ENCODE measurements at places on chromosomes 1 and 21.

DNA sequence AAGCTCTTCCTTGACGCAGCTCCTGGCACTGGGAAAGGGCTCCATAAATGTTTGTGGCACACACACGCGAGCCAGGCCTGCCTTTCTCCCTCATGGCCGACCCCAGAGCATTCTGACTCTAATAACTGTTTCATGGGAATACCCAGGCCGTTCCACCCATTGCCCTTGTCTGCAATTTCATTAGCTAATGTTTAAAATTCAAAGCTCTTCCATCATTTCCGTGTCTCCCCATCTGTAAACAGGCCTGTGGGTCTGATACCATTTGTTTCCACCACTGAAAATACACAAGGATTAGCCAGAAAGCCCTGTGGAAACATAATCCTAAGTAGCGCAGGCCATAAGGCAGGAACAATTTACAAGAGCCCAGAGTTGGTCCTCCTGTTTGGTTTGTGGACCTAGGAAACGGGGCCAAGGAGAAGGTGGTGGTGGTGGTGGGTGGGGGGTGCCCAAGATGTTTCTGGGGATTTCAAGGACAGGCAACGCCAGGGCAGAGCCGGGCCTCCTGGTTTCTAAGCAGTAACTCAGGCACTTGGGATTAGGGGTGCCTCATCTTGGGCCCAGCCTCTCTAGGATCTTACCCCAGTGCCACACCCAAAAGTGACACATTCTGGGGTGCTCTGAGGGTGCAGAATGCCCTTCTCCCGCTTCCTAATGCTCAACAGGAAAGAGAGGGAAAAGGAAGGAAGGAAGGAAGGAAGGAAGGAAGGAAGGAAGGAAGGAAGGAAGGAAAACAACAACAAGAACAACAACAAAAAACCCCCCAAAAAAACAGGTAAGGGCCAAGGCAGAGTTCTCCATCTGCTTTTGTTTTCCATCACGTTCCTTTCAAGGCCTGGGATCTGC, 79.4 kb downstream of the SSBP3 start:
- no peak for DNase-seq

- no peak for DNase-seq
These were observed 312.7 kb upstream of the C1orf87 start for GRCh38 chr1:60386249-60386648.

DNA sequence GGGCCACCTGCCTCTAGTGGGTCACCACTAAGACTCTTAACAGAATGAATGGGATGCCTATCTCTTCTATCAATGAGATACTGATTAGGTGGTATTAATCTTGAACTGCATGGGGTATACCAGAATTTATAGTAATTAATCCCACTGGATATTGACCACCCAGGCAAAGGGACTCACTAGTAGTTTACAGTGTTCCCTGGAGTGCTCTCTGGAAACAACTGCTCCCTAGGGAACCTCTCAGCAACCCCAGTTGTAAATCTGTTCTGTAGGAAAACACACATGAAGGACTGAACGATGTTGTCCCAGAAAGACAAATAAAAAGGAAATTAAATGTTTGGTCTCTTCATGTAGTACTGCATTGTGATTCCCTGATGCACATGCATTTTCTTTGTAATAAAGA, 430.5 kb downstream of the HLX start:
- DNase-seq = no peak

DNA sequence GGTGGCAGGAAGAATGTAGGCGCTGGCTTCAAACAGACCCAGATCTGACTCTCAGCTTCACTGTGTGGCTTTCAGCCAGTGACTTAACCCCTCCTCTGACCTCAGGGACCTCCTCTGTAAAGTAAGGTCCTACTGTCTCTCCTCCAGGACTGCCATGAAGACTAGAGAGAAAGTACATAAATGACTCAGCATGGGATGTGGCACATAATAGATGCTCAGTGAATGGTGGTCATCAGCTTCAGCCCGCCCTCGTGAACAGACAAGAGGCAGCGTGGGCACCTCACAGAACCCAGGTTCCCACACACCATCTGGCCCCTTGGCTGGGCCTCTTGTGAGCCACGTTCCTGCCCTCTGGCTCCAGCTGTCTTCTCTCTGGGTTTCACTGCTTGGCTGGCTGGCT, 126.0 kb downstream of the SYF2 start:
- DNase-seq = no peak

DNA sequence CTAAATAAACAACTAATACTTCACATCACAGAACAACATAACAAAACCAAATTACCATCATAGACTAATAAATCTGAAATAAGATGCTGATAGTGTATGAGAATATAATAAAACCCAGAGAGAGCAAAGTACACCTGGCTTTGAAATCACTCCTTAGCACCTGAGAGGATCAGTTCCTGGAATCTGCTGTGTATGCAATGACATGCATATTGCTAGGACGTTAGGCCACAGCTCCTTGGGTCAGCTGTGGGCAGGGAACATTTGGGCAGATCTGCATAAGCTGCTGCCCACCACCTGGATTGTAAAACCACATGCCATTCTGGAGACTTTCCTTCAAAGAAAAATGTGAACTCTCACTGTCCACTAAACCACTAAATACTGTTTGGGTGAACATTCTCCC, 81.1 kb downstream of the NR5A2 start:
- no peak for DNase-seq

DNA sequence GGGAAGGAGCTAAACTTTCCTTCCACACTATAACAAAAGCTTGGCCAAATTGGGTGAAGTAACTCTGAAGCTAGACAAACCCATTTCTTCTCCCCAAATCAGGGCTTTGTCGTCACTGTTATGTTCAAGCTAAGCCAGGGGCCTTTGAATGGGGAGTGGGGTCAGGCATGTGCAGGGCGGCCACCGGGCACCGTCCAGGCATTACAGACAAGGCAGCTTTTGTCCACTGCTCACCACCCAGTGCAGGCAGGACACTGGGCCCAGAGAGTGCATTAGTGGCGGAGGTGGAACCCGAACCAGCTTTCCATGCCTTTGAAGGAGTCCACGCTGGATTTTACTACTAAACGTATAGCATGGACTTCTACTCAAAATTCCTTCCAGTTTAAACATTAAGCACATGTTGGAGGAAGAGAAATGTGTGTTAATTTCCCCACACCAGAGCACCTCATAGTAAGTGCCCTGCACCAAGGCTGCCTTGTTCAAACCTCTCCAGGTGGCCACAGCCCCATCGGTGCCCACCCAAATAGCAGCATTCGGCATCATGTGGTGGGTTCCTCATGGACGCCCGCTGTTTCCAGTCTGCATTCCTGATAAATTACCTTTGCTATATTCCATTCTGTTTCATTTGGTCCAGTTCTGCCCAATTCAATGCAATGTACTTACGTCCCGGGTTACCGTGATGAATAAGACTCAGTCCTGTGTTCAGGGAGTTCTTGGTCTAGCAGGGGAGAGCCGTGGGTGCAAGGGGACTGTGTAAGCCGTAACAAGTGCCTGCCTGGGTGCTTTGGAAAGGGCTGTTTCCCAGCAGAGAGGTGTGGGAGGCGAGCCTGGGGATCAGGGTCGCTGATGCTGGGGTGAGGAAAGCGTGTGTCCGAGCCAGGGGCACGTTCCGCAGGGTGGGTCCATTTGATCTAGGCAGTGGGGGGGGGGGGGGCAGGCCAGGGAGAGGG, 1.6 kb downstream of the UBASH3A start:
- DNase-seq = no peak

GRCh38 chr1:89917353-89917752, 77.6 kb upstream of the ZNF326 start:
- no peak for DNase-seq

GRCh38 chr1:8663915-8664329, 153.5 kb downstream of the RERE start:
- DNase-seq = no peak

GRCh38 chr1:156805766-156806511, 10.7 kb downstream of the SH2D2A start:
- no peak for DNase-seq

GRCh38 chr1:45721207-45721606, 29.2 kb downstream of the IPP start:
- DNase-seq = no peak

DNA sequence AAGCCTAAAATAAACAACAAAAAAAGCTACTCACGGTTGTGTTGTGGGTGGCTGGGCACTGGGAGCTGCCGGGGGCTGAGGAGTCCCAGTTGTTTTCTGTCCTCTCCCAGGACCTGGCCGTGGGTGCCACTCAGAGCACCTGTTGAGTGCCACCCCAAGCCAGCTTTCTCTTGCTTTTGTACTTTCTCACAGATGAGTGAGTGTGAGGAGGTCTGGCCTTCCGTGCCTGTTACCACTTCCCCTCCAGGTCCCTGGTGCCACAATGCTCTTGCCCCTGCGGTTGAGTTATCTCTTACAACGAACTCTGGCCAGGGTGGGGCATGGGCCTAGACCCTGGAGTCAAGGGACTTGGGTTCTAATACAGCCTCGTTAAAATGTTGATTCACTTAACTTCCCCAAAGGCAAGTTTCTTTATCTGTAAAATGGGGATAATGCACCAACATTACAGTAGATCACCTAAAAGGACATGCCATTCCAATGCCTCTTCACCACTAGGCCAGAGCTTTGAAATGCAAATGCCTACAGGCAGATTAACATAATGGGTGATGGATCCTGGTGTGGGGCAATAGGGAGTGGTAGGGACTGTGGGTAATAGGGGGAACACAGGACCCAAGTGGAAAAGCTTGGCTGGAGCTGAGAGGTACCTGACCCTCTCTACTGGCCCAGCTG, at the start of gene CNR2:
TSS of gene CNR2 (minus strand) at position 151 of the 669 bp plus-strand sequence. CDS start 37,745 bp downstream, outside the sequence.
- DNase-seq = no peak

- DNase-seq = peak; percentile 63
These were observed 19.0 kb upstream of the SSBP3 start for GRCh38 chr1:54425152-54425584.

DNA sequence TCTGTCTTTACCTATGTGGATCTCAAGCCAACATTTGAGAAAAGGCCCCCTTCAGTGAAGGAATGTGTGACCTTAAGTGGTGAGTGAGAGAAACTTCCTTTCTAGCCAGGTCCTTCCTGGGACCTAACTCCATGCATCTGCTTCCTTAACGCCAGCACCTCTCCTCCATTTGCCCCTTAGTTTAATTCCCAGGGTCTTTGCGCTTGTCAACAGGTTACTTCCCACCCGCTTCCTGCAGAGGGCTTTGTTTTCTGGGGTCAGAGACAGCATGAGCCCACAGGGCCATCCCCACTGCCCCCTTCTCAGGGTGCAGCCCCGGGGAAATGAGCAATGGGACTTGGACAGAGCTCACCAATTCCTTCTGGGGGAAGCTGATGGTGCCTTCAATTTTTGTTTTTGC, 54.8 kb downstream of the EVA1C start:
- DNase-seq = no peak

DNA sequence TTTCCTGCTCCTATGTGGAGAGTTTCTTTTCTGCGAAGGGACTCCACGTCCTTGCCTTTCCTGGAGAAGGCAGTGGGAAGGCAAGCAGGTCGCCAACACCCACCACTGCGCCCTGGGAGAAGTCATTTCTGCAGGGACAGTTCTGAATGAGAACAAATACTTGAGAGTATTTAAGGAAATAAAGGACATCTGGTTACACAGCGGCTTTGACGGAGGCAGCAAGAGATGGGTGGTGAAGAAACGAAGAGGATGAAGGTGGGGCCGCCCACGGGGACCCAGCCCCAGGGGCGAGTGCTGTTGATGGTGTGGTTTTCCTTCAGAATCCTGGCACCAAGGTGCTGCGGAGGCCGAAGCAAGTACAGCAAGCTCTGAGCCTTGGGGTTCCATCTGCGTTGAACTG, 75.5 kb downstream of the PSMG1 start:
- DNase-seq = no peak

DNA sequence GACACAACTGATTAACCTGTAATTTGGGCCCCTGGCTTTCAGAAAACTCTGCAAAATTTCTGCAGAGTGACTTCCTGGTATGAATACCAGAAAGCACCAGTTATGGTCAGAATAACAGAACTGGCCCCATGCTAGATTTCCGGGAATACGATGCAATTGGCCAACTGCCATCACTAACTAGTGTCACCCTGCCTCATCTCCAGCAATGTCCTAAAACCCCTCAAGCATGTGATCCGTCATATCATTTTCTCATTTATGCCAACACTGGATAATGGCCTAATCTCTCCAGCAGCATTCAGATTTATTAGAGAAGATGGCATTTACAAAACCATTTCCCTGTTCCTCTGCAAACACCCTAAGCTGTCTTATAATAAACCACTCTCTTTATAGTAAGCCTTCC, 15.4 kb downstream of the KAZN start:
- no peak for DNase-seq

- no peak for DNase-seq
These were observed 16.9 kb downstream of the PSMB4 start for GRCh38 chr1:151416231-151416630.

GRCh38 chr1:219503604-219504003, 109.3 kb downstream of the ZC3H11B start:
- no peak for DNase-seq

GRCh38 chr1:237115035-237115434, 73.1 kb downstream of the RYR2 start:
- DNase-seq = no peak

GRCh38 chr1:32972814-32973428, 8.3 kb upstream of the RNF19B start:
- peak; percentile 49 for DNase-seq

DNA sequence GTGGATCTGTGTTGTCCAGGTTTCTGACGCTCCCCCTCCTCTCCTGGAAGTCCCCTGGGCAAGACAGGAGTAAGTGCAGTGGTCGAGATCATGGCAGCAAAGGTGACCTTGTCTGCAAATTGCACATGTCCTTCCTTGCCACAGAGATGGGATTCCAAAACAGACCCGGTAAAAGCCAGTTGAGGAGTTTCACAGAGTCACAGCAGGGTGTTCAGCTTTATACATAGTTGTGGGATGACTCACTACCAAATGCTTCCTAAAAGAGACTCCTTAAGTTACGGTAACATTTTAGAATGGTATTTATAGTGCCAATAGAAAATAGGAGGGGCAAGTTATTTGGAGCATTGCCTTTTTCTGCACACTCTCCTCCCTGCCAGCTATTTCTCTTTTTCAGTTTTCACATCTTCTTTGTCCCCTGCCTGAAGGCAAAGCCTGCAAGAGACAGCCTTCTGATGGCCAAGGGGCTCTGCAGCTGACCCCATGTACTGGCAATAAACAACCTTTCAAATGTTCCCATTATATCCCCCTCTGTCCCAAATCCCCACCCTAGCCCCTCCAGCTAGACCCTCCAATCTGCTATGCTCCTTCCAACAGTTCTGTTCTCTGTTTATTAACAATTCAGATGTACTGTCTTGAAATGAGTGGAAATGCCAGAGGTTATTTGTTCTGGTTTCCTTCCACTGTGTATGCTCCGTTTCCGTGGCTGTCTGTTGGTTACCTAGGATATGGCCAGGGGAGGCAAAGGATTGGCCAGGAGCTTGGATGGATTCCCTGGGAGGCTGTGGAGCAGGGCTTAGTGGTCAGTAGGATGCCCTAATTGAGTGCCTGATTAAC, 115.0 kb downstream of the TGFB2 start:
- DNase-seq = peak; percentile 28

- DNase-seq = no peak
These were observed 26.3 kb upstream of the BCAR3 start for GRCh38 chr1:93707956-93708355.

- no peak for DNase-seq
These were observed 141.1 kb upstream of the SAMSN1 start for GRCh38 chr21:14687268-14687625.

Measured in HuH-7 (cell line).